ENCODE measurements at places on chromosomes 7 and 10.

GRCh38 chr7:70569335-70569819, 562.6 kb upstream of the GALNT17 start:
- no peak for DNase-seq

DNA sequence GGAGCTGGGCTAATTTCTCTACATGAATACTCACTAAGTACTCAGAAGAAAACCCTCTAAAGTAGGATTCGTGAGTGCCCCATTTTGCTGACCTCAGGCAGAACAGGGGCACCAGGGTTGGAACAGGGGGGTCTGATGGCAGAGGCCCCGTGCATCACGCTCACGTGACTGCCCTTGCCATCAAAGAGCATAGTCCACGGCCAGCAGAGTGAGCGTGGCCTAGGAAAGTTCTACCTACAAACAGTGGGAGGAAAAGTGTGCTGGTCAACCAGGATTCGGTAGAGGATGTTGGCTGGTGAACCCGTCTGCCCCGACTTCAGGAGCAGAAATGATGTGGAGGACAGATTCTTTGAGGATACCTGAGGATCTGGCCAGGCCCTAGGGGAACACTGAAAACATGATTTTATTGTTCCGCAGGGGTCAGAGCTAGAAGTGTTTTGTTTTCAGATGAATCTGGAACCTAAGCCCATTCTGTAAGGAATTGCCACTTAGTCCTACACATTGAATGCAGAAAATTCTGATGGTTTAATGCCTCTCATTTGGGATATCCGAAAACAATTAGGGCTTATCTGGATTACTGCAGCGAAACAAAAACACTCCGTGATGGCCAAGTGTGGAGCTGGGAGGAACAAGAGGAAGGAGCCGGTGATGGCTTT, 138.8 kb upstream of the SHH start:
- DNase-seq, result no peak

- DNase-seq, result no peak
Measured at GRCh38 chr7:155997431-155998327, 185.4 kb upstream of the SHH start.

- peak; percentile 76 for DNase-seq
Measured at GRCh38 chr10:6151087-6151977, 51.4 kb upstream of the PFKFB3 start.

- no peak for DNase-seq
Measured at GRCh38 chr7:42227541-42227935, 9.5 kb downstream of the GLI3 start.

DNA sequence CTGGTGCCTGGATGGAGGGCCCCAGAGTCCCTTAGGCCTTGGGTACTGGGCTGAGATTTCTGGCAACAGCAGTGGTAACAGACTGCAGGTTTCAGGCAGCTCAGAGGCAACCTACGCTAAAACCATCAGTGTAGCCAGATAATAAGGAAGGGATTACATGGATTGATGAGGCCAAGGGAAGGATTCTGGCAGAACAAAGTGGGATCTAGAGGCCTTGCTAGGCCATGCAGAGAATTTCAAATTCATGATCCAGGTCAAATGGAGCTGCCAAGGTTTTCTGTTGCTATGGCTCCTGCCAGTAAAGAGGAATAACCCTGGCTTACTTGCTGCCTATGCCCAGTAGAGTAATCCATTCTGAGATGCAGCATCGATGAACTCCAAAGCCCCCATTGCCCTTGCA, 445.7 kb downstream of the ADRA2A start:
- no peak for DNase-seq

GRCh38 chr10:12606461-12606860, 257.1 kb downstream of the CAMK1D start:
- DNase-seq, result no peak

DNA sequence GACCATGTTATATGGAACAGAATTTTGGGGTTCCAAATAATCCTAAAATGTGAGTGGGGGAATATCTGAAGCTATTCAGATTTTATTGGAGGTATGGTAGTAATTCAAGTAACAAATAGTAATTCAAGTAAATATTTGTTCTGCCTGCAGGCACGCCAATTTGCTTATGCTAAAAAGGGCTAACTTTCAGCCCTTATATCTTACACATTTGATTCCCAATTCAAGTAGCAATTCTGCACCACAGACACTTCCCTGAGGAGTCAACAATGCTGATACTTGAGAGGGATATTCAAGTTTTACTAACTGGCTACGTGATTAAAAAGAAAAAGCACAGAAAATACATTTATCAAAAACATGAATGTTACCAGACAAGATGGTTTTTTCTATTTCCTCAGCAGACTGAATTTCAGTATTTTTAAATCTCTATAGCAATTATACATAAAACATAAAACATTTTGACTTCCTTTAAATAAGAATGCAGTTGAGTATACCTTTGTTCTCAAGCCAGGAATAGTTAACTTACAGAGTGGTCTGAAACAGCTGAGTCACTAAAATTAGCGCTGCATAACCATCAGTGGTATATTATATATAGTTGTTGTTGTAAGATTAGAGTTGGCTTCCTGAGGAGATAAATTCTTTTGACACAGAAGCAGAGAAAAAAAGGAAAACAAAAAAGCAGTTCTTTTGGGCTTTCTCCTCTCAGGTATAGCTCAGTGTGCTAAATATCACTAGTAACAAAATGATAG, 33.9 kb downstream of the MTPN start:
- no peak for DNase-seq

GRCh38 chr10:78079411-78079810, 45.7 kb downstream of the RPS24 start:
- DNase-seq, result no peak

DNA sequence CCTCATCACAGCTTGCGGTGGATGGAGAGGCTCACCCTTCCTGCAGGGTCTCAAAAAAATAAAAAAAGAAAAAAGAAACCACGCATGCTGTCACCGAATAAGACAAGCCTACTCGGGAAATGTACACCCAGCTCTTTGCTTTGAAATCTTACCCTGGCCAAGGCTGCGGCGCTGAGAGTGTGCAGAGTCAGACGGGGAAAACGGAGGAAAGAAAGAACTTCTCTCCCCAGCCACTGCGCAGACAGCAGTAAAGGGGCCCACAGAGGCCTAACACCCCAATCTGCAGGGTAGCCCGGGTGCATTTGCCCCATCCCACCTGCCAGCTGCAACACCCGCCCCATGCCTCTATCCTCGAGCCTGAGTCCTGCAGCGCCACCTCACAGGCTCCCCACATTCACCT, 14.8 kb downstream of the SLIT1 start:
- DNase-seq, result no peak

GRCh38 chr10:7756360-7756992, 31.3 kb downstream of the KIN start:
- DNase-seq, result no peak

GRCh38 chr10:86667421-86668181, 710 bp upstream of the LDB3 start:
- DNase-seq, result no peak

- DNase-seq, result no peak
Measured at GRCh38 chr7:3657206-3657605, 356.2 kb downstream of the SDK1 start.

- DNase-seq, result no peak
Measured at GRCh38 chr7:139321071-139321745, 19.9 kb upstream of the FMC1 start.
